ENCODE measurements at places on chromosomes 2 and 18.

DNA sequence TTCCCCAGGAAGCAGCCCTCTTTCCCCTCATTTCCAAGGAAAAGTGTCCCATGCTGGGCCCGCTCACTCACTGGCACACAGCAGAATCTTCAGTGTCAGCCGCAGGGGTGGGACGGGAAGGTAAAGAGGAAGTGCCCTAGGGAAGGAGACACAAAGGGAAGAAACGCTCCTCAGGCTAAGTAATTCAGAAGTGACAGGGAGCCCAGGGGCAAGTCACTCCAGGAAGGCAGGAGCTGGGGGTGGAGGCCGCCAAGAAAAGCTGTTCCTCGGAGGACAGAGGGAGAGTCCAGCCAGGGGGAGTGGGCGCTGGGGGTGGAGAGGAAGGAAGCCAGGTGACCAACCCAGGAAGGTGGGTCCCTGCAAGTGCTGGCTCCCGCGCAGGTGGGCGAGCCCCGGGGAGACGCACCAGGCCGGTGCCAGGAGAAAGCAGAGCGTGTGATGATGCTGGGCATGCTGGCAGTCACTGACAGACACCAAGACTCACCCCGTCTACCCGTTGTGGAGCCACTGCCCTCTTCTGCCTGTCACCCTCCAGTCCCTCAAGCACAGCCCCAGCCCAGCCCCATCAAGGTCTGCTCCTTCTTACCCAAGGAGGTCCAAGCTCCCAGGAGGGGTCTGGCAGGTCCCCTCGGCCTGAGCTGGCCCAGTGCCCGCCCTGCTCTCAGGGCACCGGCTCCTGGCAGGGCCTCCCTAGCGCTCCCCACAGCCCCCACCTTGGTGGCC, 21.7 kb downstream of the HDAC4 start:
- no peak for DNase-seq

GRCh38 chr2:109331896-109332848, 203.2 kb downstream of the SH3RF3 start:
- peak; percentile 46 for DNase-seq

GRCh38 chr2:190179754-190180312, 117.3 kb upstream of the MSTN start:
- no peak for DNase-seq

DNA sequence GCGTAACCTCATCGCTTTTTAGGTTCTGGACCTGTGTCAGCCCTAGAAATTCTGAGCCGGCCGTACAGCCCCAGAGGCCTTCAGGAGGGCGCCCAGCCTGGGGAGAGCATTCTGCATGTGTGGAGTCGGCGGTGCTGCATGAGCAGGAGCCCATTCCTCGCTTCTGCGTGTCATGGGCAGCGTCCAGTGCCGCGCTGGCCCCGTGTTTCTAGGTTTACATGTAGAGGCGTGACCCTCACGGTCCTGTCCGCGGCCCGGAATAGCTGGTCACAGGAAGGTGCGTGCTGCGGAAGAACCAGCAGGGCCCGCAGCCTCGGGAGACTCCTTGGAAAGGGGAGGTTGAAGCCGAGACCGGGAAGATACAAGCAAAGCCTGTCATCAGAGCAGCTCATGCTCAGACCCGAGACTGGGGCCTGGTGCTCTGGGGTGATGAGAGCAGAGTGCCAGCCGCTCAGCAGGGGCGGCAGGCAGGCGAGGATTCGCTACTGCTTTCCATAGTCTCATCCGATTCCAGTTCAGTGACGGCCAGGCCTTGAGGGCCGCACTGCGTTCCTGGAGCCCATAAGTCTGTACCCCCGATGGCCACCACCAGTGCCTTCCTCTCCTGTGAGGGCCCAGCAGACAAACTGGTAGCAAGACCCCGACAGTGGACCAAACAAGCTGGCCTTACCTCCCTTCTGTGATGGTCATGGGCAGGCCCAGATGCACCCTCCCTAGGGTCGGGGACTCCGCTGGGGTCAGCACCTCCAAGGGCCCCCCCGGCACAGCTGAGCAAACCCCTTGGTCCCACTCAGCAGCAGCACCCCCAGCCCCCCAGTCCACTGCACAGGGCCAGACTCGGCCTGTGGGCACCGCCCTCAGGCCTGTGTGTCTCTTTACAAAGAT, 15.6 kb upstream of the NFATC1 start:
- DNase-seq, result no peak

- no peak for DNase-seq
These were observed 119.0 kb downstream of the PMAIP1 start for GRCh38 chr18:60018618-60019462.

DNA sequence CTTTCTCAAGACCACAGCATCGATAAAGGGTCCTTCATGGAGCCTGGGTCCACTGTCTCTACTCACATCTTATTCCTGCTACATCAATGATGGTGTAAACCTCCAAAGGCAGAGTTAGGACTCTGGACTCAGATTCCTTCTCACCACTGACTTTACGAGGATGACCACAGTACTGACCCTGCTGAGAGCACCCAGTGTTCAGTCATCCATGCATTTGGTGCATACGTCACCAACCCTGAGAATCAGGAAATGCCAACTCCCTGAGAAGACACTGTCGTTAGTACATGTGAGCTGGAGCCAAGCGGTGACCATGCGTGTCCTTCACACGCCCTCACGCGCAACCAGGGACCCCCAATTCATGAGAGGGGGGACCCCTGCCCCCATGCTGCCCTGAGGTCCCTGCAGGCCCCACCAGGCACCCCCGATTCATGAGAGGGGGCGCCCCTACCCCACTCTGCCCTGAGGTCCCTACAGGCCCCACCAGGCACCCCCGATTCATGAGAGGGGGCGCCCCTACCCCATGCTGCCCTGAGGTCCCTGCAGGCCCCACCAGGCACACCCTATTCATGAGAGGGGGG, 178.4 kb upstream of the TPO start:
- DNase-seq, result no peak

DNA sequence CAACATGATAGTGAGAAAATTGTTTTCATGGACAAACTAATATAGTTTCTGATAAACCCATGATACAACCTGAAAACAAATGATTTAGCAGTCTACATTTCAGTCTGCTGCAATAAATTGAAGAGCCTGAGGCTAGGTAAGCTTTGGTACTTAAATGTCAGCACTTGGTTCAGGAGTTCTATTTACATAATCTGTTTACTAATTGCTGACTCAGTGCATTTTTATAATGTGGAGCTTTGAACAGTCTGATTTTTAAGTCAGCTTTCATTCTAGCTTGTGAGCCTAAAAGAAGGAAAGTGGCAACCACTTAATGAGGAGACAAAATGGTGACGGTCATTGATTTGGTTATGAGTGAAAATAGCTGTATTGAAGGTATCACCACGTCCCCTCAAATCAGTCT, 488.6 kb downstream of the CPS1 start:
- DNase-seq, result no peak

GRCh38 chr2:33502025-33502424, 25.6 kb downstream of the RASGRP3 start:
- DNase-seq, result peak; percentile 53

DNA sequence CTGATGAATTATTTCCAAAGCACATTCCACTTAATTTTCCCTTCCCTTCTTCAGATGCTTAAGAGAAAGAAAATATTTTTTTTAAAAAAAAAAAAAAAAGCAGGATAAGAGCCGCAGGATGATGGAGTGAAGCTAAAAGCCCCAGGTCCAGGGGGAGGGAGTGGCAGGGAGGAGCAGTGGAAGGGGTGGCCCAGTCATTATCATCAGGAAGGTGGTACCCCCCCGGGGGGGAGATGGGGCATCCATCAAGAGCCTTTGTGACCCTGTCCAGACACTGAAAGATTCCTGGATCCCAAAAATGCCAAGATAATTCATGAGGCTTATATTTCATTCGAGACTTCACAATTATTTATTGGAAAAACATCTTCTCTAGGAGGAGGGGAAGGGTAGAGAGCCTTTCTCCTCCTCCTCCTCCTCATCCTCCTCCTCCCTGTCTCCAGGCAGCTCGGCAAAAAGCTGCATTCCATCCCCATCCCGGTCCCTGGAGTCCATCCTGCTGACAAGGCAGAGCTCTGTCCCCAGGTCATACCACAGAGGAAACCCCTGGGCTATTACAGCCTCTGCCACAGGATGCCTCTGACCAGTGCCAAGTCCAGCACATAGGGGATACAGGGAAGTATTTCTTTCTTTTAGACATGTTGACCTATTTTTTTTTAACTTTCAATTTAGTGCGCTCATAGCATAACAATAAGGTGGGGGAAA, 125.3 kb downstream of the TWIST2 start:
- DNase-seq, result no peak

- DNase-seq, result peak; percentile 19
These were observed 10.3 kb upstream of the SNED1 start for GRCh38 chr2:240988146-240988545.

DNA sequence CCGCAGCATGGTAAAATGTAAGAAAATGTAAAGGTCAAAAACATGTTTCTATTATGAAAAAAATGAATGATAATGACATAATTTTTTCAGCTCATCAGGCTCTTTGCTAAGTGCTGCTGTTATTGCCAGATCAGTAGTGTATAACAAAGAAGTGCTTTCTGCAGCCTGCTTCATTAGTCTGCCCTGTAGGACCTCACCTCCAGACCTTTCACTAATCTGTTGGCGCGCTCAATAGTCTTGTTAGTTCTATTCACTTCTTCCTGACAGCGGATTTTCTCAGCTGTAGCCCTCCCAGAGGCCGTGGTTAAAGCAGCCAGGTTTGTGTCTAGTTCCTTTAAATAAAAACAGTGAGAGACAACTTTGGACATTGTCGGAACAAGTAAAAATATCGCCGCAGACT, 97.7 kb downstream of the CDCA7 start:
- no peak for DNase-seq

DNA sequence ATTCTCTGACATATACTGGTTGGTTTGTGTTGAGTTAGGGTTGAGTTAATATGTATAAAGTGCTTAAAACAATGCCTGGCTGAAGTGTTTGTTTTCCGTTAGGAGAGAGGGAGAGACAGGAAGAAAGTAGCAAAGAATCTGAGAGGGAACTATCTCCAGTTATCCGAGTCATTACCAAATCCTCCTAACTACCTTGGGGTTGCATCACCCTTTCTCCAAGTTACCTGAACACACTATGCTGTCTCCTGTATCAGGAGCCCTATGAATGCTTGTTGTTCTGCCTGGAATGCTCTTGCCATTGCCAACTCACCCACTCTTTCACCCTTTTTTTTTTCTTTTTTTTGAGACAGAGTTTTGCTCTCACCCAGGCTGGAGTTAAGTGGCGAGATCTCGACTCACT, 47.9 kb upstream of the ITGAV start:
- DNase-seq, result no peak

- no peak for DNase-seq
These were observed 131.1 kb downstream of the ZBTB7C start for GRCh38 chr18:48278081-48278480.

DNA sequence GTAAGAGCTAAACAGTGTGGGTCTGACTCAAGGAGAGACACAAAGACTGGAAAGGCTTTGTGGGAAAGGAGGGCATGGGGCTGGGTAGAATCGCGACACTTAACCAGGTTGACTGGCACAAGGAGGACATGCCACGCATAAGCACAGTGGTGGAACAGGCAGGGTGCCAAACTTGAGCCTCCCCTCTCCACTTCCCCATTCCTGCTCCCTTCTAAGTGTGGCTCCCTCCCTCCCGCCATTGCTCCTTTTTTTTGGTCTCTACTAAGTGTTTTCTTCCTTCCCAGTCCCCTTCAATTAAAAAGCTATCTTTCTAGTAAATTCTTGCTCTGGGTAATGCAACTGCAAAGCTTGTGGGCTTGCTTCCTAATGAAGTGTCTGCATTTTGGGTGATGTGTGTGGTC, 40.3 kb upstream of the ZFP36L2 start:
- DNase-seq, result peak; percentile 78

- no peak for DNase-seq
These were observed 32.7 kb downstream of the NLRC4 start for GRCh38 chr2:32231959-32232358.

GRCh38 chr2:227134591-227134990, 29.4 kb downstream of the COL4A4 start:
- DNase-seq, result no peak

GRCh38 chr2:100161945-100162620, 19.7 kb upstream of the AFF3 start:
- DNase-seq, result no peak

- no peak for DNase-seq
These were observed 153.6 kb upstream of the ZNF804A start for GRCh38 chr2:184444623-184445223.

DNA sequence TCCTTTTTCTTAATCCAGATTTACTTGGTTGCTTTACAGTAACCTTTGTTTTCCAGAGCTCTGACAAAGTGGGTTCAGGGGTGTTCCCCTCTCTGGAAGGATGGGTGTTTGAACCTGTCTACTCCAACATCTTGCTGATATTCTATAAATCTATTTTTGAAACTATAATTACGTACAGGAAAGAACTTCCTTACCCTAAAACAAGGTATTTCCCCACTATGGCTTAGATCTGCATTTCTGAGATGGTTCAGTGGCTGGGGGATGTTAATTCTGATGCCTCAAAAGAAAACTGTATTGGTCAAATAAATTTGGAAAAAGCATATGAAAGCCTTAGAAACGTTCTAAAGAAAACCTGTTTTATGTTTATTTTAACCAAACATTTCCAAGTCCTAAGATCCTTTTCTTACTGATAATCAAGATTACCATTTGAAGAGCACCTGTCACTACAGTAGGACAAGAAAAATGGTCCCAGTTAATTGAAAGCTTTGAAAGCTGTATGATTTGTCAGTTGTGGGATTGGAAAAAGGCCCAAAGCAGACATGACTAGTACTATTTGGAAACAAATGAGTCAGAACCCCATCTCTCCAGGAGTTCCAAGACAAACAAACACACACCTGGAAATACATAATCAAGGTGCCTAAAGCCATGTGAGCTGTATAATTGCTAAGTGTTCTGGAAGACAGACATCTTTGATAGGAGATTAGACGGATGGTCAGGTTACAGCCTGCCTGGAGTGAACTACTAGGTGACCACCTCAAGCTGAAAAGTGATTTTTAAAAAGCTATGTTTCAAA, 57.5 kb downstream of the KDM3A start:
- no peak for DNase-seq

GRCh38 chr2:173914055-173914927, 50.9 kb downstream of the SP3 start:
- DNase-seq, result no peak

- DNase-seq, result no peak
These were observed 38.8 kb downstream of the SFXN5 start for GRCh38 chr2:73032702-73033097.

- DNase-seq, result peak; percentile 55
These were observed 101.7 kb downstream of the POLR1A start for GRCh38 chr2:86003967-86004366.

- no peak for DNase-seq
These were observed 92.6 kb upstream of the CREB1 start for GRCh38 chr2:207437136-207437523.

DNA sequence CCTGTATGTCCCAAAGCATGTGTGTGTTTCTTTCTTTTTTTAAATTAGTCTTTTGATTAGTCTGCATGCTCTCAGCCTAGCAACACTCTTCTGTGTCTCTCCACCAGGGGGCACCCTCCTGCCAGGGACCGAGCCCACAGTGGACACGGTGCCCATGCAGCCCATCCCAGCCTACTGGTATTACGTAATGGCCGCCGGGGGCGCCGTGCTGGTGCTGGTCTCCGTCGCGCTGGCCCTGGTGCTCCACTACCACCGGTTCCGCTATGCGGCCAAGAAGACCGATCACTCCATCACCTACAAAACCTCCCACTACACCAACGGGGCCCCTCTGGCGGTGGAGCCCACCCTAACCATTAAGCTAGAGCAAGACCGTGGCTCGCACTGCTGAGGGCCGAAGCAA, 93.8 kb downstream of the NRP2 start:
- DNase-seq, result peak; percentile 77

All from hematopoietic multipotent progenitor cell treated with erythropoietin and hydrocortisone succinate and interleukin-3 and kit ligand, for 4 days (in vitro differentiated cells).